Islet precursor cell (in vitro differentiated cells): ENCODE measurements at places on chromosomes 3 and 15.

DNA sequence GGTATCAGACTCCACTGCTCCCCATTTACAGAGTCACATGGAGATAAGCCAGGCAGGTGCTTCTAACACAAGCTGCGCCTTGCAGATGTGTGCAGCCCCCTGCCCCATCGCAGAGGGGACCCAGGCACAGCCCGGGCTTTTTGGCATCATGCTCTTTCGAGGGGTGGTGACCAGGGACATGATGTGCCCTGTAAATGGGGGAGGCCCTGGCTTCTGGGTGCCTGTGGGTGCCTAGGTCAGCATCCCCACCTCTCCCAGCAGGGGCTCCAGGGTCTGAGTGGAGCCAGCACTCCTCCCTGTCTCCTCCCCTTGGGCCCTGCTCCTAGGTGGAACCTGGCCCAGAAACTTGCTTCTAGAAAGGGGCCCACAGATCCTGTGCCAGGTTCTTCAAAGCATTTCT lies 15.2 kb downstream of the TRPM1 start:
- DNase-seq, result no peak

GRCh38 chr3:105970283-105970682 lies 101.5 kb upstream of the CBLB start:
- DNase-seq, result peak; percentile 57

DNA sequence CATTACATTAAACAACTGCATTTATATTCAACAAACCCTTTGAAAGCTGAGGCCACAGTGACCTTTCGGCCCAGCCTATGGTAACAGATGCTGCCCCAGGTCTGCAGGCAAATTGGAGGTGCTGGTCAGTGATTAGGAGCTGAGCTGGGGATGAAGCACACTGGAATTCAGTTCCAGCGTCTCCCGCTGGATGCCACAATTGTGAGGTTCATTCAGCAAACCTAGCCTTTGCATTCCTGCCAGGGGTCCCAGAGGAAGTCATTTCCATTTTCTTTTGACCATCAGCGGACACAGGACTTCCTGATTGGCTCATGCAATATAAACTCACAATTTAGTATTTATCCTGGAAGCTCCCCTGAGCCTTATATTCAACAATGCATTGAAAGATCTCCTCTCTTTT lies 89.5 kb downstream of the IL20RB start:
- no peak for DNase-seq

GRCh38 chr3:156509189-156510174 lies 45.4 kb downstream of the SSR3 start:
- DNase-seq, result no peak

GRCh38 chr15:50353251-50353974 lies 1.6 kb downstream of the GABPB1 start:
- no peak for DNase-seq

GRCh38 chr3:122967765-122968164 lies 59.8 kb downstream of the SEMA5B start:
- no peak for DNase-seq

- DNase-seq, result no peak
Observed at GRCh38 chr15:26877831-26878230, 11.0 kb downstream of the GABRA5 start.

DNA sequence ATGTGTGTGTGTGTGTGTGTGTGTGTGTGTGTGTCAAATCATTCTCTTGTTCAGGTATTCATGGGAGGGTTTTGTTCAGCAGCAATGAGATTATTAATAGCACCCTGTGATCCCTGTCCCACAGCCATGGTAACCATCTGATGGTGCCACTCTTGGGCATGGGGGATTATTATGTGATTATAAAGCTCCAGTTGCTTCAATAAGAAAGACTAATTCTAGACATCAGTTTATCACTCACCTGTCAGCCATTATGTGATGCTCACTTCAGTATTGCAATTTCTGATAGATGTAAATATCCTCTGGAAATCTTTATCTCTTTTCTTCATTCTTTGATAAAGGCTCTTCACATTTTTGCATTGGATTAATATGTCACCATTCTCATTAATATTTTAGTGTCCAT lies 145.9 kb upstream of the POU1F1 start:
- DNase-seq, result no peak

- peak; percentile 61 for DNase-seq
Observed at GRCh38 chr15:61115679-61116078, 113.4 kb downstream of the RORA start.

DNA sequence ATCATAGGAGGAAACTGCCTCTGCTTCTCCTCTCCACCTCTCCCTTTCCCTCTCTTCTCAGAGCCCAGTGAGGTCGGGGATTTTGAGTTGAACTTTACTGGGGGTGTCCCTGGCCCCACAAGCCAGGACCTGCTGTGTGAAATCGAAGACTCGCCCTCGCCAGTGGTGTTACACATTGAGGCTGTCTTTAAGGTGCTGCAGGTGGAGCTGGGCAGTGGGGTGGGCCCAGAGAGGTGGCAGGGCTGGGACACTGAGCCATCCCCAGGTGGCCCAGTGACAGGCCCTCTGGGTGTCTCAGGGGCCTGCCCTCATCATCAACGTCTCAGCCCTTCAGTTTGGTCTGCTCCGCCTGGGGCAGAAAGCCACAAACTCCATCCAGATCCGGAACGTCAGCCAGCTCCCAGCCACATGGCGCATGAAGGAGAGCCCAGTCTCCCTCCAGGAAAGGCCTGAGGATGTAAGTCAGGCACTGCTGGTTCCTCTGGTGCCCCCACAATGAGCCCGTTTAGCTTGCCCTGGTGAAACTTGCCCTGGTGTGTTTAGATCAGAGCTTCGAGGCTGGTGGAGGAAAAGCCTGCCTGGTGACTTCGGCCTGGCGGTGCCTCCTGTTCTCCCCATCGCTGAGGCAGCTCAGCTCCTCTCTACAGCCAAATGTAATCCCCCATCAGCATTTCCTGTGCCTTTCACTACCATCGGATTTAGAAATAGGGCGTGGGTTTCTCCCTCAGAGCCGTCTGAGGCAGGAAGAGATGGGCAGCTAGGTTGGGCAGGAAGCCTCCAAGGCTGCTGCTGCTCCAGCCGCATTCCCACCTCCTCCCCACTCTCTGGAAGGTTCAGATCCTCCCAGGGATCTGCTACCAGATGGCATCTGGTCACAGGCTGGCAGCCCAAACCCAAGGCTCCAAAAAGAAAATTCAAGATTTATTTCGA lies 39.2 kb downstream of the ACAA1 start:
- DNase-seq, result peak; percentile 45

DNA sequence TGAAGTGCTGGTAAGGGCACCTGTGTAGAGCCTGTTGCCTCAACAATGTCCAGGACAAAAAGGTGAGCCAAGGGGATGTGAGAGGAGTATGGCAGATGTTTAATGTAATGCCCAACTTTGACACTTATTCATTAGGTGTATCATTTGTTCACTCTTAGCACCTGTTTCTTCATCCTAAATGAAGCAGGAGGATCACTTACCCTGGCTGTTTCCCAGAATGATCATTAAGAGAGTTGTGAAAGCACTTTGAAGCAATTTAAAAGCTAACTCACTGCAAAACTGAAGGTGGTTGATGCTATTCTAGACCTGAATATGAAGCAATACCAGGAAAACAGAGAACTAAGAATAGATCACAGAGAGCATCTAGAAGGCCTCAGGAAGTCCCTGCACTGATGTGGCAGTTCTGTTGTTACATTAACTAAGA lies 3.4 kb upstream of the HHLA2 start:
- no peak for DNase-seq

DNA sequence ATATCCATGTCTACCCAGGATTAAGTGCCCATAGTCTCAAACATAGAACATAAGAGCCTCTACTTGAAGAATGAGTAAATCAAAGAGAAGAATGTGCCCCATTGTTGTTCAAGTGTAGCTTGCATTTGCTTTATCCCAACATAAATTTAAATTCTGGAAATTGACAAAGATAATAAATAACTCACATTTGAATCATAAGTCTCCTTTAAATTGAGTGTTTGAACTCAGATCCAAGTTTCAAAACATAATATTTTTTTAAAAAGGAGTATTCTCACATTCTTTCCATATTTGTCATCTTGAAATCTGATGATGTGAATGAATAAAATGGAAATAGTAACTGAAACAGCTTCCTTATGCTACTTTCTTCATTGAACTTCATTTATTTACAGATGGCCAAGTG lies 135.2 kb downstream of the MECOM start:
- DNase-seq, result no peak

GRCh38 chr15:73927003-73927475 lies 777 bp downstream of the LOXL1 start:
- peak; percentile 76 for DNase-seq

DNA sequence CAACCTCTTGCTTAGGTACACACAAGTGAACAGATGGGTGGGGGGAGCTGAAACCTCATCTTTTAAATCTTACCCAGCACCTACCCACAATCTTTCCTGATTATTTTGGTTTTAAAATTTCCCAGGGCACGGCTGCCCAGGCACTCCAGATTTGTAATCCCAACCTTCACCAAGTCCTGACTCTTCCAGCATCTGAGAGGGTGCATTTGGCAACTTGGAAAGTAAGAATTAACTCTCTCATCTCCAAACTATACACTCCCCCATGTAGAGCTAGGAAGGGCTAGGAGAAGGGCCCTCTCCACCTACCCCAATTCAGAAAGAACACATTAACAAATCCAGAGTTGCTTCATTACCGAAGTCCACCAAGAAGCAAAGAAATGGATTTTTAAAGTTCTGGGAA lies 41.7 kb upstream of the PRICKLE2 start:
- no peak for DNase-seq

DNA sequence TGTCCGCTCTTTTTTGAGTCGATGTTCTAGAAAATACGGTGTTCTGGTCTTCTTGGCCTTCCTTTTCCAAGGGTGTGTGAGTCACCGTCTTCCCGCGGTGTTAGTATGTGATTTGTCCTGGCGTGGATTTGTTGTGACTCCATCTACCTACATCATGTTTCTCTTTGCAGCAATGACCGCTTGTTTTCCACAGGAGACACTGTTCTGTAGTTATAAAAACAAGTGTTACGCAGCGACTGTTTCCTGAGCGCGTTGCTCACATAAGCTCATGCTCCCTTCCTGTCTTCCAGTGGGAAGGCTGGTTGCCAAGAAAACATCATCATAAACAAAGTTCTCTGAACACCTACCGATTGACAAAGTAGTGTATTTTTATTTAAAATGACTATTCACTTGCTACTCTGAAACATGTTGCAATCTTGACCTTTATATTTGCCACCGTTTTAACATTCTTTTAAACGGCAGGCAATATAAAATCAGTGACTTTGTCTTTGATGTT lies 19.0 kb downstream of the USP13 start:
- peak; percentile 61 for DNase-seq

GRCh38 chr3:72246685-72247084 lies 461.7 kb upstream of the PROK2 start:
- no peak for DNase-seq

DNA sequence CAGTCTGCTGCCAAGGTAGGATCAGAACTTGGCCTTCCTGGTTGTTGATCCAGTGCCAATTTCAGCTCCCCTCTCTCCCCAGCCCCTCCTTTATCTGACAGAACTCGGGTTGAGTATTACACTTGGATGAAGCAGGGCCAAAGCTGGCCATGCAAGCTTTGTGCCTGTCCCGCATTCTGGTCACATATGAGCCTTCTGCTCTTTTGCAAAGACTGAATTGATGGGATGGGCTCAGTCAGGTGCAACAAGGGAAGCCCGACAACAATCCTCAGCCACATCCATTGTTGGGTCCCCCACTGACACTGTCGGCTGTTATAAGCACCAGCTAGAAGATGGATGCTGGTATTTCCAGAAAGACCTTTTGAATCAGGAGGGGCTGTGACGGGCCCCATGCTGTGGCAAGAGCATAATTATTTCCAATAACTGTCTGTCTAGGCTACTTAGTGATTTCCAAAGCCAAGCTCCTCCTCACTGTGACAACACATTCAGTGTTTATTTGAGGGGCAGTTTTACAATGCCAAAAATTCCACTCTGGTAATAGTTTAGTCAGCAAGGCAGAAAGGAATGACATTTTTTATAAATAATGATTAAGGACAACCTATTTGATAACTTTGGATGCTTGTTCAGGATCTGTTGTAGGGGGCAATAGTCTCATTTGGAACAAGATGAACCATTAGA lies 146.8 kb upstream of the FRMD4B start:
- no peak for DNase-seq

- DNase-seq, result no peak
Observed at GRCh38 chr15:52113235-52113634, 660 bp upstream of the BCL2L10 start.

DNA sequence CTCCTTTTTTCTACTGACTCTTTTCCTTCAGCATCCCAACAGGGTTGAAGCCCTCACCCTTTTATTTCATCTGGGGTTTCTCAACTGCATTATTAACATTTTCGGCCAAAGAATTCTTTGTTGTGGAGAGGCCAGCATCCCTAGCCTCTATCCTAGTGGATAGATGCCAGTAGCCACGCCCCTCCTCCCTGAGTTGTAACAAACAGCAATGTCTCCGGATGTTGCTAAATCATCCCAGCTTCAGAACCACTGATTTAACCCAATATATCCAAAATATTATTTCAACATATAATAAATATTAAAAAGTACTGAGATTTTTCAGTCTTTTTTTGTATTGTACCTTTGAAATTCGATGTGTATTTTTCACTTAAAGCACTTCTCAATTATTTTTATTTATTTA lies 2.0 kb upstream of the RNF111 start:
- DNase-seq, result no peak

- peak; percentile 94 for DNase-seq
Observed at GRCh38 chr15:75823860-75824613, 19.2 kb upstream of the UBE2Q2 start.

- DNase-seq, result no peak
Observed at GRCh38 chr15:85795337-85796305, 896 bp upstream of the KLHL25 start.

GRCh38 chr3:38579551-38580449 lies 69.7 kb downstream of the SCN5A start:
- peak; percentile 40 for DNase-seq

GRCh38 chr3:116139641-116140040 lies 305.6 kb downstream of the LSAMP start:
- DNase-seq, result peak; percentile 66

DNA sequence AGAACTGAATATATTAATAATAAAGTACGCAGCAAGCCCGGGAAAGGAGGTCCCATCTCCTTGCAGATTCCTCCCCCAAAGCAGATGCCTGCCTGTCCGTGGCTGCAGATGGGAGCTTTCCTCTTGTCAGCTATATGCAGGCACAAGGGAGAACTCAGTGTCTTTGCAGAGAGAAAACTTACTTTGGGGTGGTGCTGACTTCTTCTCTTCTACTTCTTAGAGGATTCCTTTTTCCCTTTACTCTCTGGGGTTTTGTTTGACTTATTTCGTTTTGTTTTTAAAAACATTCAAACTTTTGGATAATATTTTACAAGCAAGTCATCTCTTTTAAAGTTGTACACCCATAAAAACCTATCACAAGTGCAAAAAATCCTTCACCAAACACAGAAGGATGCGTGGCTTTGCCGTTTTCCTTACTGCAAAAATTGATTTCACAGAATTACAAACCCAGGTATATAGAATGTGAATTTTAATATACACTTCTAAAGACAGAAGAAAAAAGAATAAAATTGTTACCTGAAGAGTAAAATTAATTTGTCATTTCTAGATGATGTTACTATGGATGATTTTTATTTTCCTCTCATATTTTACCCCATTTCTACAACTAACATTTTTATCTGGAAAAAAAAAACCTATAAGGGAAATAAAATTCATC lies 65.3 kb upstream of the IGF1R start:
- DNase-seq, result no peak

- DNase-seq, result no peak
Observed at GRCh38 chr3:169992156-169992555, 25.5 kb downstream of the SEC62 start.
